Left kidney (tissue), 8 donors: ENCODE measurements at places on chromosomes 13 and 19. TPM values are rescaled to one million over a fixed set of nuclear protein-coding genes. Genes with fewer than 3 reads are reported as not detected.

ZNF700 gene
- 29.6 TPM for polyA plus RNA-seq

SLC15A1 gene
- 16.8 TPM for polyA plus RNA-seq

TGFB1 gene
- 30.8 TPM for polyA plus RNA-seq

ZNF524 gene
- 5.4 TPM for polyA plus RNA-seq

CLEC17A gene
- 0.07 TPM for polyA plus RNA-seq
